ENCODE measurements at places on chromosomes 4 and X. TPM values are rescaled to one million over a fixed set of nuclear protein-coding genes. Genes with fewer than 3 reads are reported as not detected.

Gene DUSP9
- 0.27 TPM for total RNA-seq

- no peak for DNase-seq
Measured at GRCh38 chrX:6757631-6758030, 222.7 kb upstream of the VCX3A start.

Gene TMSB15A
- total RNA-seq = 1.9 TPM

Gene IQSEC2
- total RNA-seq = 15.2 TPM

DNA sequence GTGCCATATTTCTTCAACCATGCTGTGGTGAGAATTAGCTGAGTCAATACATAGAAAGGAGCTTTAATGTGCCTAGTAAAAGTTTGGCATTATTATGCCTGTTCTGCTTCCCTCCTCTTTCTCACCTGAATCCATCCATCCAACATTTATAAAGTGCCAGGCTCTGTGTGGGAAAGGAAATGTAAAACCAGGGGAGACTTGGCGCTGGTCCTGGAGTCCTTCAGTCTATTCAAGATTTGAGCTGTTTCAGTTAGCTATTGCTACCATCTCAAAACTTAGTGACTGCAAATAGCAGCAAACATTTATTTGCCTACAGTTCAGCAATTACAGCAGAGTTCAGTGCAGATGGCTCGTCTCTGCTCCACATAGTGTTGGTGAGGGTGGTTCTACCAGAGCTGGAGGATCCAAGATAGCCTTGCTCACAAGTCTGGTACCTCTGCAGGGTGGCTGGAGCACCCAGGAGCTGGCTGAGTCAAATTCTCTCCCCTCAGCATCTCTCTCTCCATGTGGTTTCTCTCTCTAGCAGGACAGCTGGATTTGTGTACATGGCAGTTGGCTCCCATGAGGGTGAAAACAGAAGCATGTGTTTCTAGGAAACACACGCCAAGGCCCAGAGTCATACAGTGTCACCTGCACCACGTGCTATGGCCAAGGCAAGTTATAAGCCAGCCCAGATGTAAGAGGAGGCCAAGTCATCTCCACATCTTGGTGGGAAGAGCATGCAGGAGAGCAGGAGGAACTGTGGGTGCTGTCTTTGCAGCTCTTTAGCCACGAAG, 77.3 kb downstream of the FHDC1 start:
- DNase-seq = no peak

DNA sequence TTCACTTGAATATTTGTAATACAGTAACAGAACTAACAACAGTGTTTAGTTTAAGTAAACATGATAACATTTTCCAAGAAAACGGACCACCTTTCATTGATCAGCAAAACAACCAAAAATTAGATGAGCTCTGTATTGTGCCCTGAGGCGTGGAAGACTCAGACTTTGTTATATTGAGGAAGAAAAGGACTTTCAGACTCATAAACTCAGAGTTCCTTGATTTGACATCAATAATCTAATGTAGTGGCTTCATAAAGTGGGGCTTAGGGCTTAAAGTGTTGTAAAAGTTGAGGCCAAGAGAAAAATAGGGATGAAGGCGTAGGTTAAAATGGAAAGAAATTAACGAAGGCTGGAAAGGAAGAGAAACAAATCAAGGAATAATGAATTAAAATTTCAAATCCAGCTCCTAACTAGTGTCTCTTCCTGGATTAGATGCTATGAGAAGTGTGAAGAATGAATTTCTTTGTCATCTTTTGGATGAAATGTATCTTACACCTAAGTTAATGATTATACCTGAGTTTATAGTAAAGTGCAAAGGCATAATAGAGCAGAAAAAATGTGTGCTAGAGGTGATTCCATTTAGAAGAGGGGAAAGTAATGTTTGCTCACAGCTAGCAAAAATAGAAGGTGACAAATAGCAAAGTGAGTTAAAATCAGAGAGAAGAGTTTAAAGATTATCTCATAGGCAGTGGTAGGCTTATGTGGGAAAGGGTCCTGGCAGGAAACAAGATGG, 19.8 kb upstream of the GLRA2 start:
- no peak for DNase-seq

- DNase-seq = no peak
Measured at GRCh38 chr4:110164251-110164650, 34.2 kb downstream of the ELOVL6 start.

DNA sequence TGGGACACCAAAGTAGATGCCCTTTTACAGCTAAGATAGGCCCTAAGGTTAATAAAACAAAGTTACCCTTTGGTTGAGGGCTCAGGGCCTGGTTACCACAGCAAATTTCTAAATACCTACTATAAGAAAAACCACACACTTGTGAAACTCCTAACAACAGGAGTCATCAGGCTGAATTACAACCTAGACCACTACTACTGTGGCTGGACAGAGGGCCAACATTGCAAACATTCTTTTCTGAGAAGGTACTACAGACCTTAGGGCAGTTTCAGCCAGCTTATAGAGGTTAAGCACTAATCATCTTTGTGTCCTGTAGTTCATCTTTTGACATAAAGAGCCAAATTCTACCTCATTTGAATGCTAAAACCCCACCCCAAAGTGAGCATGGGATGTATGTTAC, 504.0 kb downstream of the RAPGEF2 start:
- DNase-seq = no peak

DNA sequence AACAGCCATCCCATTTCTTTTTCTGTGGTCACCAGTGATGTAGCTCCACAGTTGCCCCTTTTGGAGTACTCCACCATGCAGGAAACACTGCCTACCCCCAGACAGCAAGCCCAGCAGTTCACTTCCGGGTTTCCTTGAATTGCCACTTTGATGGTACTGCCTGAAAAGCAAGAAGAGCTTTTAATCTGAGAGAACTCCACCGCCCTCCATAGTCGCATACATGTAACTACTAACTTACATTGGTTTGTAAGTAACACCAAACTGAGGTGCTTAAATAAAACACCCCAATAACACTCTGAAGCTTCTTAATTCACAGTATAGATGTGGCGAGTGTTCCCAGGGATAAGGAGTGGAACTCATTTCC, 53.6 kb upstream of the HPSE start:
- DNase-seq = no peak

DNA sequence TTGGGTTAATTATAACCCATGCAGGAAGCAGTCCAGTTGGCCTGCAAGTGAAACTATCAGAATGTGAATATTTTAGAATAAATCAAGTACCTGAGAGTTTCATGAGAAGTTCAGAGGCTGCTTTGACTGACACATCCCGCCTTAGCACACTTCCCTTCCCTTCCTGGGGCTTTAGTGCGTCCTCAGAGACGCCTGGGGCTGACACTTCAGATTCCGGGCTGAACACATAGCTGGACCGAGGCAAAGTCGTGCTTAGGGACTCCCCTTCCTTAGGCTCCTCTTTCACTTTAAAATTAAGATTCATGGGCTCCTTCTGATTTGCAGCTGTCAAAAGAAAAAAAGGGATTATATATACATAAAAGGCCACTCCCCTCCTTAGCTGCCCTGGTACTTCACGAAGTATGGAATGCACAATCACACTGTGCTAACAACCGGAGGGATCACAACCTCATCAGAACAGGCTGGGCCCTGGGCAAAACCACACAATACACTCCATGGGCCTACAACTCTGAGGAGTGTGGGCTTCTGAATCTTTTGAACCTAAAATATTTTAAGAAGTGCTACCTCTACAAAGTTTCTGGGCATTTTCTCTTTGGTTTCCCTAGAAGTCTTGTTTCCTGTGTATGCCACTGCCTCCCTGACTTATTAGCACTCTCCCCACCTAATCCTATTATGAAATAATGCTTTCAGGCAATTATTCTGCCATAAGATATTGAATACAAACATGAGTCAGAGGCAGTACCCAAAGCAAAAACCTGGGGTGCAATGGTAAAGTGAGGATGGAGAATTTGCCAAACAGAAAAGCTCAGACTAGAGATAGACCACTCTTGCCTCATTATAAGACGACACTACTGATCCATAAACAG, 68.2 kb downstream of the ZNF827 start:
- DNase-seq = no peak
